Esophagus mucosa (tissue), 1 donor: ENCODE measurements at places on chromosomes 11 and 22. TPM values are rescaled to one million over a fixed set of nuclear protein-coding genes. Genes with fewer than 3 reads are reported as not detected.

GRCh38 chr11:125568970-125569914, at the start of gene EI24:
TSS of gene EI24 (plus strand) at chr11:125569477. CDS start at chr11:125572528, 3,051 bp downstream.
- ATAC-seq, result peak; percentile 99

DNA sequence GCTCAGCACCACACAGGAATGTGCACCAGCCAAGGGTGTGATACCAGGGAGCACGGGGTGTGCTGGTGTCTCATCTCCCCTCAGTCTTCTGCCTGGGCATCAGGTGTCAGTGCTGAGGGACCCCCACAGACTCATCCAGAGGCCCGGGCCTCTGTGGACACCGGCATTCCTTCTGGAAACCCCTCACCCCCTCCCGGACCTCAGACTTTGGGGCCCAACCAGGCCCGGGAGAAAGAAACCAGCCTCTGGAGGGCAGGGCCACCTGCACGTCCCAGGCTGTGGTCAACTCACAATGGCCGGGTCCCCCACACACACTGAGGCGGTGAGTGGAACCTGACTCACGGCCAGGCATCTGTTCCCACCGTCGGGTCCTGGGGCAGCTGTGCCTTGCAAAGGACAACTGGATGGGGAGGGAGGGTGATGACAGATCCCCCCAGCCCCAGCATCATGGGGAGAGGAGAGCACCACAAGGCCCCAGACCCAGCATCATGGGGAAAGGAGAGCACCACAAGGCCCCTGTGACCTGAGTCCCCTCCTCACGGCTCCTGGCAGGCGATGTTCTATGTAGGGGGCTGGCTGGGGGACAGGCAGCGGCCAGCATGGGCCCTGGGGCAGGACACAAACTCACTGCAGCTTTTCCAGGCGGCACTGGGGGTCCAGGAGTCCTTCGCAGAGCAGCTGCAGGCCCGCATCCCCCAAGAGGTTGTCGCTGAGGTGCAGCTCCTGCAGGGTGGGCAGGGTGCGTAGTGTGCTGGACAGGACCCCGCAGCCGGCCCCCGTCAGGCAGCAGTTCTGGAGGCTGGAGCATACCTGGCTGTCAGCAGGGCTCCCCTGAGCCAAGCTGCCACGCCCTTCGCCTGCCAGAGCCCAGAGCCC, 7.6 kb downstream of the RNH1 start:
- ATAC-seq, result no peak

DNA sequence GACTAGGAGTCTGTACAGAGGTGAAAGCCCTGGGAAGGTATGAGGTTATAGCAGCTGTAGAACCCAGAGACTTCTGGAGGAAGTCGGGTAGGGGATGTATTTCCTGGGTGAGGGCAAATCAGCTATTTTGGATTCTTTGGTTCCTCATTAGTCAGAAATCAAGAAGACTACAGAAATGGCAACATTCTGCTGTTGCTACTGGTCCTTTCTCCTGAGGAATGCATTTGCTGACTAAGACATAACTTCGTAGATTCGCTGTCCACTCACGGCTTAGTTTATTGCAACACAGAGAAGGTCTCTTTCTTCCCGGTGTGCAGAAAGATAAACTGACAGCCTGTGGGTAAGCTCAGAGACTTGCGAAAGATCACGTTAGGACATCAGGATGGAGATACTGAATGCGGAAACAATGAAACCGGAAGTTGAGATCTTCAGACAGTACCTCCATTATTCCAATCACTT, 25.3 kb upstream of the SESN3 start:
- peak; percentile 27 for ATAC-seq

DNA sequence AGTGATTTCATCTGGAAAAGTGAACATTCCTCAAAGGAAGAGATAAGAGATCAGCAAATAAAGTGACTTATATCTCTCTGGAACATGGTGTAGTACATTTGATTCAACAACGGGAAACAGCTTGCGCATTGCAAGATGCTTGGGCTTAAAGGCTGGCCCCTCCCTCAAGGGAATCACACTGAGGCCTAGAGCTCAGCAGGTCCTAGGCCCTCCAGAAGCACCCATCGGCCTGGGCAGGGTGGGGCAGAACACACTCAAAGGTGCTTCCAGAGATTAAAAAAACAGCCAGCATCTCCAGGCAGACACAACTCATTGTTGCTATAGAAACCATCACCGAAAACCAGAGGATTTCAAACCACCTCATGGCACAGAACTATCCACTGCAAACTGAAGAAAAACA, 69.0 kb upstream of the ARFGAP3 start:
- ATAC-seq, result no peak

- ATAC-seq, result no peak
These were observed 103.1 kb downstream of the TEAD1 start for GRCh38 chr11:12777208-12777874.

- ATAC-seq, result no peak
These were observed 29.9 kb downstream of the LRFN4 start for GRCh38 chr11:66886671-66887221.

DNA sequence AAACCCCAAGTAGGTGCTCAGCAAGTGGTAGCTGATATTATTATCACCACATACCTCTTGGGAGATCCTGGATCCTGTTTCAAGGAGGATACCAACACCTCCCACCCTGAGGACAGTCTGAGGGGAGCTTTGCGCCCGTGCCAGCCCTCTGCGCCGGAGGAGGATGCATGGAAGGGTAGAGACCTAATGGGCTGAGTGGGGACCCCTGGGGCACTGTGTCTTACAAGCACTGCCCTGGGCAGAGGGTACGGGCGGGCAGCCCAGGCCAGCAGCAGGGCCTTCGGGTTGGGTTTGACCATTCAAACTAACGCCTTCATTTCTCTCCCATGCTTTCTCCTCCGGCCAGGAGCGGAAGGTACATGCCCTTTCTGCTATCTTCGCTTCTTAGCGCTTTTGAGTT, 26.3 kb downstream of the MYBPC3 start:
- no peak for ATAC-seq

- ATAC-seq, result no peak
These were observed 86.5 kb upstream of the MYO18B start for GRCh38 chr22:25655371-25655935.

DNA sequence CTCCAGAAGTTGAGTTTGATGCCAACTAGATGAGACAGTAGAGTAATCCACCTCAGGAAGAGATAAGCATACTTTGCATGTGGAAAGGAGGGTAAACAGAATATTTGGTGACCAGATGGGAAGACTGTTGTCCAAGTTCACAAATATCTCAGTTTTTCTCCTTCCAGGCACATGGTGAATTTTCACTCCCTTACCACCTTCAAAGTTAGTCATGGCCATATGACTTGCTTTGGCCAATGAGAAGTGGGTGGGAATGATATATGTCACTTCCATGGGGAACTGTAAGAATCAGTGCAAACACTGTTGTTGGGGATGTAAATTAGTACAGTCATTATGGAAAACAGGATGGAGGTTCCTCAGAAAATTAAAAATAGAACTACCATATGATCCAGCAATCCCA, 105.8 kb downstream of the SPATA19 start:
- ATAC-seq, result no peak

DNA sequence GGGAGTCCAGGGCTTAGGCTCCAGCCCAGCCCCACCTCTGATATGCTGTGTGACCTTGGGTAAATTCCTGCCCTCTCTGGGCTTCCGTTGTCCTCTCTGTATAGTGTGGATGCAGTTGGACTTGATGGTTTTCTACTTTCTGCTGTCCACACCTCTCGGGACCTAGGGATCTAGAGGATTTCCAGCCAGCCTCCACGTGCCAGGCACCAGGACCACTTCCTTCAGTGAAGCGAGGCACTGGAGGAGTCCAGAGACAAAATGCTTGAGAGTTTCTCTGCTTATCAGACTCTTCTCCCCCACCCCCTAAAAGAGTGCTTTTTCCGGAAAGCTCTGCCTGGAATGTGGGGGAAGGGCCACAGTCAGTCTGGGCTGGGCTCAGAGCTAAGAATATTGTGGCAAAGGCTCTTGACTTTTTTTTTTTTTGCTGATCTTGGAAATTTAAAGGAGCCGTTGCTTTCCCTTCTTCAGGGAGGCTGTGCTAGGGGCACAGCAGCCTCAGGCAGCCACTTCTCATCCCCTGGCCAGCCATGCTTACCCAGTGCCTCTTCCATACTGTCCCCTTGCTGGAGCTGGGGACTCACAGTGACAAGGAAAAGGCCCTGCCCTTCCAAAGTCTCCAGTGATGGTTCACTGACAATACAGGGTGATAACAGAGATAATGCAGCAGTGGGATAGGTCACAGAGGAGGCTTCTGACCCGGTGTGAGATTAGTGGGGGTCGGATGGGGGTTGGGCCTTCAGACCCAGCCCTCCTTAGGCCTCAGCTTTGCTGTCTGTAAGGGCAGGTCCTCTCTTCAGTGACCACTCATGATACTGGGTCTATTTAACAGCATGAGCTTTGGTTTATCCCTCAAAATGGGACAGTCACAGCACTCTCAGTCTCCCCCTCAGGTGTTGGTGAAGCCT, 2.9 kb upstream of the SERPINH1 start:
- no peak for ATAC-seq

The FGF4 gene
- total RNA-seq, result not detected

The SCUBE1 gene
- 0.80 TPM for total RNA-seq

The NPAS4 gene
- total RNA-seq, result not detected

The RAB38 gene
- 84.7 TPM for total RNA-seq

The SLC22A8 gene
- not detected for total RNA-seq

The TPH1 gene
- total RNA-seq, result 0.08 TPM

The ROBO4 gene
- 2.3 TPM for total RNA-seq

The GNG3 gene
- not detected for total RNA-seq

The EPS8L2 gene
- total RNA-seq, result 259 TPM

The MS4A15 gene
- not detected for total RNA-seq

The MFRP gene
- not detected for total RNA-seq
